ENCODE measurements at places on chromosomes 16 and 17.

- no peak overlapping the region for H3K27ac ChIP-seq
- no peaks in the 10 kb centered on the region for H3K27me3 ChIP-seq
- no peak overlapping the region for H3K4me3 ChIP-seq
- no peaks in the 10 kb centered on the region for H3K36me3 ChIP-seq
These were observed 34.6 kb downstream of the PLCG2 start for GRCh38 chr16:81813648-81814047.

- peaks cover 16% of the 10 kb centered on the region for H3K36me3 ChIP-seq
- H3K4me3 ChIP-seq: no peak overlapping the region
- no peak overlapping the region for H3K27ac ChIP-seq
- peak; percentile 13 for DNase-seq
These were observed 37.2 kb upstream of the BCAR1 start for GRCh38 chr16:75288596-75289120.

DNA sequence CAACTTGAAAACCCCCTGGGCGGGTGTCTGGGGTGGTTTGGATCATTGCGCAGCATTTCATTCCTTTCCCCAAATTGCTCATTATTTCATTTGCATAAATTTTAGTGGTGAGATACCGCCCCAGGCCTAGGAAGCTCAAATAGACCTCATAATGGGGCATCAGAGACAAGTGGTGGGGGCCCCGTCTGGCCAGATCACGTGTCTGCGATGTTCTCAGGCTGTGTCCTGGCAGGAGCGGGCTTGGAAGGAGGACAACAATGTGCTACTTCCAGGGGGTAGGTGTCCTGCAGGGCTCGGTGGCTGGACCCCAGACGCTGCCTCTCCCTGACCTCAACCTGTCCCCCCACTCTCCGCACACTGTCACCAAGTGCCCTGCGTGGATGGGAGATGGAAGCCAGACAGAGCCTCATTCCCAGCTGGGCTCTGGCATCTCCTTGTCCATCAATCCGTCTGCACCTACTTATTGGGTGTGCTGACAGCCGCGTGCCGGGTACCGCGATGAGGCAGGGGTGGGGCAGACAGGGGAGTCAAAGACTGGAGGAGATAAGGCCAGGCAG lies 116.9 kb downstream of the NTN1 start:
- H3K27ac ChIP-seq: no peak overlapping the region
- H3K36me3 ChIP-seq: no peaks in the 10 kb centered on the region
- H3K27me3 ChIP-seq: no peaks in the 10 kb centered on the region
- H3K4me3 ChIP-seq: no peak overlapping the region
- DNase-seq: no peak

DNA sequence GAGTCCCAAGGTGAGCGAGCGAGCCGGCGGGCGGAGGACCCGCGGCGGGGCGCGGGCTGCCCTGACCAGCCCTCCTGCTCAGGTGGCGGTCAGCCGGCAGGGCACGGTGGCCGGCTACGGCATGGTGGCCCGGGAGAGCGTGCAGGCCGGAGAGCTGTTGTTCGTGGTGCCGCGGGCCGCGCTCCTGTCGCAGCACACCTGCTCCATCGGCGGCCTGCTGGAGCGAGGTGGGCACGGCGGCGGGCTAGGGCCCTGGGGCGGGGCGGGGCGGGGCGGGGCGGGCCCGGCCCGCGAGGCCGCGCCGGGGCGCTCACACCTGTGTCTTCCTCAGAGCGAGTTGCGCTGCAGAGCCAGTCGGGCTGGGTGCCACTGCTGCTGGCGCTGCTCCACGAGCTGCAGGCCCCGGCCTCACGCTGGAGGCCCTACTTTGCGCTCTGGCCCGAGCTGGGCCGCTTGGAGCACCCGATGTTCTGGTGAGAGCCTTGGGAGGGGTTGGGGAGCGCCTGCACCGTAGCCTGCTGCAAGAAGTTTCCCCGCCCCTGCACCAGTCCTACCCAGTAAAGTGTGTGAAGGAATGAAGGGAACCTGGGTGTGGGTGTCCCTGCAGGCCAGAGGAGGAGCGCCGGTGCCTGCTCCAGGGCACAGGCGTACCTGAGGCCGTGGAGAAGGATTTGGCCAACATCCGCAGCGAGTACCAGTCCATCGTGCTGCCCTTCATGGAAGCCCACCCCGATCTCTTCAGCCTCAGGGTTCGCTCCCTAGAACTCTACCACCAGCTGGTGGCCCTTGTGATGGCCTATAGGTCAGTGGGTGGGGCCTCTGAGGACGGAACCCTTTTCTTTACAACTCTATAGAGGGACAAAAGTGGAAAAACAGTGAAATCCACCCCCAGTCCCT lies 802 bp downstream of the SETD6 start:
- peak; percentile 55 for DNase-seq
- H3K4me1 ChIP-seq: peaks cover 13% of the 10 kb centered on the region
- H3K27ac ChIP-seq: peak overlapping the region; percentile 64

GRCh38 chr16:73412416-73412815 lies 364.5 kb upstream of the ZFHX3 start:
- no peak overlapping the region for H3K27ac ChIP-seq
- no peak for DNase-seq
- no peaks in the 10 kb centered on the region for H3K27me3 ChIP-seq
- H3K36me3 ChIP-seq: no peaks in the 10 kb centered on the region
- no peak overlapping the region for H3K4me3 ChIP-seq

DNA sequence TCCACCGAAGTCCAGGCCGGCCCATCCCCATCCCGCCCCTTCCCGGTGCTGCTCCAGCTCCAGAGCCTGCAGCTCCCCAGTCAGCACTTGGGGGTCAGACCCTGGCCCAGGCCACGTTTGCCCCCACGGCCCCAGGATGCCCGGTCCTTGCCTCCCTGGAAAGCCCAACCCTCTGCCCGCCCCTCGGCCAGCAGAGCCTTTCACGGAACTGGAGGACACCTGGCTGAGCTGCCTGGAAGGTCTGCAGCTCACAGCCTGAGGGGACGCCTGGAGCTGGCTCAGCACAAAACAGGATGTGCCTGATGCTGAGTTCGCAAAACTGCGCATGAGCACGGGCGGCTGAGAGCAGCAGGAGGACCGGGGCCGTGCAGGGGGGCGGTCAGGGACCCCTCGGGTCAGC lies 29.7 kb upstream of the SSTR5 start:
- no peaks in the 10 kb centered on the region for H3K27me3 ChIP-seq
- H3K4me3 ChIP-seq: no peak overlapping the region
- H3K4me1 ChIP-seq: no peaks in the 10 kb centered on the region
- no peaks in the 10 kb centered on the region for H3K36me3 ChIP-seq
- no peak for DNase-seq

DNA sequence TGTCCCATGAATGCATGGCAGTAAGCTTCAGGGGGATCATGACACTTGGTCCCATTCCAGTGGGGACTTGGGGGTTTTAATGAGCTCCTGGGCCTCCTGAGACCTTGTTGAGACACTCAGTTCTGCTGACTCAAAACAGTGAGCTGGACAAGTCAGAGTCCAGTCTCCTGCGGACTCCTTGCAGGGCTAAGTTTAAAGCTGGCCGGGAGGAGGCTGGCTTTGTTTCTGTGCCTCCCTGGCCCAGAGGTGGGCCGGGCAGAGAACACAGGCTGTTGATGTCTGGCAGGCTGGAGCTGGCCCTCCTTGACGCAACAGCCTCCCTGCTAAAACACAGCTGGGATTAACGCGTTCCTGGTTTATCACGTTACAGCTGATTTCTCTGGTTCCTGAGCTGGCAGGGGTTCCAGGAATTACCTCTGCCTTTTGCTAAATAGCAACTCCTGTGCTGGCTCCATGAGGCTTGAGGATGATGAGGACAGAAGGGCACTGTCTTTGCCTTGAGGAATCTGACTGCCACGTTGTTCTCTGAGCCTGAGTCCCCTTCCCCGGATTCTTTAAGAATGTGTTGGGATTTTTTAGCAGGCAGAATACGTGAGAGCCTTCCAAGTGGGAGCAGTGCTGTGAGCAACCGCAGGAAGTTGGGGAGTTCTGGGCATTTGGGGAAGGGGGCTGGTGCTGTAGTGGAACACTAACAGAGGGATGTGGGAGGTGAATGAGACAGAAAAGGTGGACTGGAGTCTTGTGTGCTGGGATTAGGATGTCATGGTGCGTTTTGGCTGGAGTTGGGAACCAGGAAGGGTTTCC lies 2.0 kb downstream of the GPT2 start:
- H3K27me3 ChIP-seq: peaks cover 2% of the 10 kb centered on the region
- peaks cover 19% of the 10 kb centered on the region for H3K4me1 ChIP-seq
- no peak overlapping the region for H3K4me3 ChIP-seq
- H3K27ac ChIP-seq: no peak overlapping the region
- no peaks in the 10 kb centered on the region for H3K36me3 ChIP-seq

DNA sequence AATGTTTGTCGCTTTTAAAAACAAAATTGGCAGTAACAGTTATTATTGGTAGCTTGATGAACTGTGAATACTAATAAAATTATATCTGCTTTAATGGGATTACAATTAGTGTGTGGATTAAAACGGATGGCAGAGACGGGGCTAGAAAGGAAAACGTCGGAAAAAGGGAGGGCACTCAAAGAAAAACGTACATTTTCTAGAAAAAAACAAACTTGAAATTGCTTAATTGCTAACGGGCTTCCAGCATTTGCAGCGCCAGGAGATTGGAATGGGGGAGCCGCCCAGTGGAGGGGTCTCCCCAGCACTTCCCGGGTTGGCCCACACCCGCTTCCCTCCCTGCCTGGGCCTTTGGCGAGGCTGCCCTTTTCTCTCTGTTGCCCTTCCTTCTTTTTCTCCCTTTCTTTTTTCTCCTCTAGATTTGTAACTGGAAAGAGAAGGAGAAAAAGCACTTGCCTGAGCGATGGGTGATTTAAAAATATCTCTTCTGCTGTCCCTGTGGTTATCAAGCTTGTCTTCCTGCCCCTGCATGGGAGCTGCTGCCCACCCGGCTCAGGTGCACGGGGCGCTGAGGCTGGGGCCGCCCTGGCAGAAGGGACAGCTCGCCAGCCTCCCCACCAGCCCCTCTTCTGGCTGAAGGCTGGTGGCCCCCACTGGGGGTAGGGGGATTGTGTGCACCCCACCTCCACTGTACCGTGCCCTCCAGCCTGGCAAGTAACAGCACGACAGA lies 5.9 kb downstream of the BAHCC1 start:
- H3K27ac ChIP-seq: no peak overlapping the region
- DNase-seq: no peak
- H3K4me3 ChIP-seq: no peak overlapping the region
- H3K36me3 ChIP-seq: no peaks in the 10 kb centered on the region
- H3K27me3 ChIP-seq: peaks cover 18% of the 10 kb centered on the region

DNA sequence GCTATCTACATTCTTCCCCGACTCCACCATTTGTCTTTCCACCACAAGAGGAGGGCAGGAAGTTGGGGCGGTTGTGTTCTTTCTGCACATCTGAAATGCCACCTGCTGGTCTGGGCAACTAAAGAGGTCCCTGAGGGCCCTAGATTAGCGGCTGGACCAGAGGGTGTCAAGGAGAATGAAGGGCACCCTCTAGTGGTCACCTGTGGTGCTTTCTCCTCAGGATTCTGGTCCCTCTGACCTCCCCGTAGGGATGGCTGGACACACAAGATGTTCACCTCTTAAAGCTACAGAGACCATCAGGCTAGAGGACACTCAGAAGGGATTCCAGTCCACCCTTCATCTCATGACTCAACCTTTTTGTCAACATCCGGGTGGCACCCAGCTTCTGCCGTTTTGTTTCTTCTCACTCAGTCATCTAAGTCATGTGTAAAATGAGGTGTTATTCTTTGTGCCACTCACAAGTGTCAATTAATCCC lies 2.9 kb upstream of the SCIMP start:
- no peak for DNase-seq
- H3K4me1 ChIP-seq: peaks cover 25% of the 10 kb centered on the region
- H3K4me3 ChIP-seq: no peak overlapping the region
- H3K27me3 ChIP-seq: no peaks in the 10 kb centered on the region

GRCh38 chr16:81486540-81487061 lies 42.0 kb downstream of the CMIP start:
- no peaks in the 10 kb centered on the region for H3K27me3 ChIP-seq
- no peaks in the 10 kb centered on the region for H3K36me3 ChIP-seq

DNA sequence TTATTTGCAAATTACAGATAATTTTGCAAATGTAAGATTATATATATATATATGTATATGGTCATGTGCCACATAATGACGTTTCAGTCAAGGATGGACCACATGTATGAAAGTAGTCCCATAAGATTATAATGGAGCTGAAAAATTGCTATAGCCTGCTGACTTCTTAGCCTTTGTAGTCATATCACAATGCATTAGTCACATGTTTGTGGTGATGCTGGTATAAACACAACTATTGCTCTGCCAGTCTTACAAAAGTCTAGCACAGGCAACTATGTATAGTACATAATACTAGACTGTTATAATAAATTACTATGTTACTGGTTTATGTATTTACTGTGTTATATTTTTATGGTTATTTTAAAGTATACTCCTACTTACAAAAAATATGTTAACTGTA lies 444.3 kb downstream of the KCNJ2 start:
- no peaks in the 10 kb centered on the region for H3K36me3 ChIP-seq
- H3K27ac ChIP-seq: no peak overlapping the region
- no peaks in the 10 kb centered on the region for H3K4me1 ChIP-seq
- DNase-seq: no peak
- H3K27me3 ChIP-seq: no peaks in the 10 kb centered on the region

- H3K27me3 ChIP-seq: peaks cover 19% of the 10 kb centered on the region
- no peaks in the 10 kb centered on the region for H3K36me3 ChIP-seq
- DNase-seq: peak; percentile 2
- H3K4me3 ChIP-seq: peak within 1 kb of the TSS; percentile 86
These were observed at the start of gene MMD for GRCh38 chr17:55421179-55421934. Gene MMD, minus strand, starts transcription at chr17:55421835. Its CDS starts 140 bp downstream, at chr17:55421695.

GRCh38 chr17:80009391-80010282 lies 26.0 kb downstream of the TBC1D16 start:
- H3K4me1 ChIP-seq: peaks cover 5% of the 10 kb centered on the region
- no peaks in the 10 kb centered on the region for H3K27me3 ChIP-seq
- H3K27ac ChIP-seq: no peak overlapping the region
- no peaks in the 10 kb centered on the region for H3K36me3 ChIP-seq
- no peak for DNase-seq

GRCh38 chr16:64968539-64968938 lies 153.3 kb downstream of the CDH11 start:
- DNase-seq: no peak
- H3K4me1 ChIP-seq: no peaks in the 10 kb centered on the region
- no peaks in the 10 kb centered on the region for H3K36me3 ChIP-seq
- no peak overlapping the region for H3K27ac ChIP-seq
- no peaks in the 10 kb centered on the region for H3K27me3 ChIP-seq

GRCh38 chr17:32882029-32882428 lies 5.1 kb upstream of the MYO1D start:
- peaks cover 8% of the 10 kb centered on the region for H3K27me3 ChIP-seq
- no peak for DNase-seq
- H3K36me3 ChIP-seq: no peaks in the 10 kb centered on the region
- H3K27ac ChIP-seq: no peak overlapping the region
- peaks cover 6% of the 10 kb centered on the region for H3K4me1 ChIP-seq
- H3K4me3 ChIP-seq: no peak overlapping the region

DNA sequence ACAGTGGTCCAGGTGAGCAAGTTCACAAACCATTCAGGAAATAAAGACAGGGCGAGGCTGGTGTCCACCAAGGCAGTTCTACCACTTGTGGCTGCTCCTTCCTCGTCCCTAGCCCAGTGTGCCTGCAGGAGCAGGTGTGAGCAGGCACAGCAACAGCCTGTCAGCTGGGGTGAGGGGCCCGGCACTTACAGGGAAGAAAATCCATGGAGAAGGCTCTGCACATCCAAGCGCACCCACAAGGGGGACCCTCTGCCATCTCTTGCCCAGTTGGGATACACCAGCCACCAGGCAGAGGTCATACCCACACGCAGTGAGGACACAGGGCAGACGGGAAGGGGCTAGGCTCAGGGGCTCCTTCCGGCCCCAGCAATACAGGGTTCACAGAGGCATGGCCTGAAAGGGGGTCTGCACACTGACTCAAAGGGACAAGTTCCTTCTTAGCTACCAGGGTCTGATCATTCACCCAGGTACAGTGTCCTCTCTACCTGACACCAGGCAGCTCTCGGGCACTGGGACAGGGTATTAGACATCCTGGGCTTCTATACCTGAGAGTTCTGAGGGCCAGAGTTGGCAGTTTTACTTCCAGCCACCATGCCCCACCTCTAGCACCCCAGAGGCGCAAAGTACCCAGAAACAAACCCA lies 27.0 kb downstream of the CDIP1 start:
- peak overlapping the region; percentile 29 for H3K27ac ChIP-seq
- peaks cover 56% of the 10 kb centered on the region for H3K36me3 ChIP-seq
- no peaks in the 10 kb centered on the region for H3K27me3 ChIP-seq
- no peak for DNase-seq

Data from CD4-positive, CD25-positive, alpha-beta regulatory T cell (primary cell).